Esophagus squamous epithelium (tissue), 5 donors: ENCODE measurements at places on chromosomes 4 and X.

DNA sequence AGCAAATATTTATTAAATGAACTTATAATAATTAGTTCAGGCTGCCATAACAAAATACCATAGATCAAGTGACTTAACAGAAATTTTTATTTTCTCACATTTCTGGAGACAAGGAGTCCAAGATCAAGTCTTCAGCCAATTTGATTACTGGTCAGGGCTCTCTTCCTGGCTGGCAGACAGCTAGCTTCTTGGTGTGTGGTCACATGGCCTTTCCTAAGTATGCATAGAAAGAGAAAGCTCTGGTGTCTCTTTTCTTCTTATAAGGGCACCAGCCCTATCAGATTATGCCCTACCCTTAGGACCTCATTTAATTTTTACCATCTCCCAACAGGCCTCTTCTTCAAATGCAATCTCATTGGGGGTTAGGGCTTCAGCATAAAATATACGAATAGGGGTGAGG, 438.5 kb upstream of the INTU start:
- no peak for DNase-seq

GRCh38 chrX:11462136-11462535, 168.9 kb downstream of the AMELX start:
- no peak for DNase-seq

DNA sequence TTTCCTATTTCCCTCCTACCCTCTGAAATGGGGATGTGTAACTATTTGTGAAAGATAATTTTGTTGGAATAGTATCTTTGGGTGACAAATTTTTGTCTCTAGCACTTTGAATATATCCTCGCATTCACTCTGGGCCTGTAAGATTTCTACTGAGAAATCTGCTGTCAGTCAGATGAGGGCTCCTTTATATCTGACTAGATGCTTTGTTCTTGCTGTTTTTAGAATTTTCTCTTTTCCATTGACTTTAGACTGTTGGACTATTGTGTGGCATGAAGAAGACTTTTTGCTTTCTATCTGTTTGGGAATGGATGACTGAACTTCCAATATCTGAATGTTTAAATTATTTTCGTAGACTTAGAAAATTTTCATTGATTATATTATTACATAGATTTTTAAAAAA, 54.2 kb upstream of the GRID2 start:
- no peak for DNase-seq

- DNase-seq, result no peak
Measured at GRCh38 chr4:80386281-80386886, 50.9 kb downstream of the CFAP299 start.

DNA sequence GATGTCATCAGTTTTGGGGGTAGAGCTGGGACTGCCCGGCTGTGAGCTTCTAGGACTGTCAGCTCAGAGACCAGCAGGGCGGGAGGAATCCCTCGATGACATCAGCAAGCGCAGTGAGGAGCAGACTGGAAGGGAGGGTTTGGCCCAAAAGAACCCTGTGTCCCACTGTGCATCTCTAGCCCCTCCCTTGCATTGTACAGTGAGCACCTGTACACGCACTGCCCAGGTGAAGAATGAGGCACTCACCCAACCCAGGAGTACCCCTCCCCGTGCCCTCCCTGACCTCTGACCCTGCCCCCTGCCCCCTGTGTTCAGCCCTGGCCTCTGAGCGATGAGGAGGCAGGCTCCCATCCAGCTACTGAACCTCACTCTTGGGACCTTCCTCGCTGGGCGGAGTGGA, 92.9 kb downstream of the HMX1 start:
- DNase-seq, result no peak

DNA sequence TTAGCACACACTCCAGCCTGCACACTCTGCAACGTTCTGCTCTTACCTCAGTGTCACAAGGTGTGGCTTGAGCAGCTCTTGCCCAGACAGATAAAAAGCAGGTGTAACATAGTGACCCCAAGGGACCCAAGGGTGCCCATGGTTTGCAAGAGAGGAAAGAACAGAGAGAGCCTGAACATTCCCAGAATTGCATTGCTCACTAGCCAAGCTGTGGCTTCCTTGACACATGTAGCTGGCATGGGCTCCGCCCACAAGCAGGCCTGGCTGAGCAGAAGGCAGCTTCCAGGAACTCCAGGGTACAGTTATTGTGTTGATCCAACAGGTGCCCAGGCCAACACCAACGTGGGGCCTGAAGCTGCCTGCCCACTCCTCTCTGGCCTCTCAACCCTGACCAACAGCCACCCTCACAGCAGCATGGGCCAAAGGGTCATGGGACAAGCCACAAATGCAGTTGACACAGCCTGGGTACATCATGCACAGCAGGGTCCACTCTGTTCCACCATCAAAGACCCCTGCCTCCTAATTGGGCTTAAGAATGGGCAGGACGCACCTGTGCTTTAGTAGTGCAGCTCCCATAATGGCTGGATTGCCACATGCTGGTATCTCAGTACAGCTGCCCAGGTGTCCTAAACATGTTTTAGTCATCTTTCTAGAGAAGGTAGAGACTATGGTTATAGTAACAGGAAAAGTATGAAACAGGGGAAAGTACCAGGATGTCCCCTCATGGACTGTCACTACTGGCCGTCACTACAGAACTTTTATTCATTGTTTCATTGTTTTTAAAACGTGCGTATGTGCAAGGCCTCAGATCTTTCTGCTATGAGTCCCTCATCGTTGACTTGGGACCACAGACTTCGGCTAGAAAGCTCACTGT, 73.7 kb upstream of the ACSL1 start:
- DNase-seq, result no peak

DNA sequence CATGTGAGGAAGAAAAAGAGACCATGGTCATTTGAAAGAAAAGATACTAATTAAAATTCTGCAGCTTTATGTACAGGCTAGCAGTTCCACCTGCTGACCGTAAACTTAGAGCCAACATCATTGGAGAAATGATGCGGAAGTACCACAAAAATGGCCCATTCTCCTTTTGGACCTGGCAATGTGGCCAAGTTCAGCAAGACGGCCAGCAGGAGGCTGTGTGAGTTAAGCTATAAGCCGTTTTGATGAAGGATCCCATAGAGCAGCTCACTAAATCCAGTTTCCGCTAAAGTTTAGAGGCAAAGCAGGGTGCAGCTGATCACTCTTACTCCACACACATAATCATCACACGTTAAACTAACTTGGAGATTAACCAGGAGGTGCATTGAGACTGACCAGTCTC, 133.8 kb downstream of the LDB2 start:
- DNase-seq, result no peak

- DNase-seq, result no peak
Measured at GRCh38 chr4:177008071-177008835, 215.5 kb upstream of the VEGFC start.

DNA sequence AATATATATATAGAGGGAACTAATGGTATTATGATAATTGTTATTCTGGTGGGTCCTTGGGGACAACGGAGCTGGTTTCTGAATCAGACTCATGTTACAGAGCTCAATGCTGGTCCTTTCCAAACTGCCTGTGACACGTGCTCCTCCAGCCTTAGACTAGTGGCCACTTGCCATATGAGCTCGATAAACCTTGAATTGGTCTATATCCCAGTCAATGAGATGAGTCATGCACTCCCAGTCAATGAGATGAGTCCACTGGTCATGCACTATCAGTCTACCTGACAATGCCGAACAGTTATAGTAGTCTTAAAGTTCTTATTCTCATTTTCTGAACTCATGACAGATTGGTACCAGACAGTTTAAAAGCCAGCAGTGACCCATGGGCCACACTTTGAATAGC, 325.2 kb downstream of the LDB2 start:
- no peak for DNase-seq
